ENCODE measurements at places on chromosomes 5 and 9. TPM values are rescaled to one million over a fixed set of nuclear protein-coding genes. Genes with fewer than 3 reads are reported as not detected.

DNA sequence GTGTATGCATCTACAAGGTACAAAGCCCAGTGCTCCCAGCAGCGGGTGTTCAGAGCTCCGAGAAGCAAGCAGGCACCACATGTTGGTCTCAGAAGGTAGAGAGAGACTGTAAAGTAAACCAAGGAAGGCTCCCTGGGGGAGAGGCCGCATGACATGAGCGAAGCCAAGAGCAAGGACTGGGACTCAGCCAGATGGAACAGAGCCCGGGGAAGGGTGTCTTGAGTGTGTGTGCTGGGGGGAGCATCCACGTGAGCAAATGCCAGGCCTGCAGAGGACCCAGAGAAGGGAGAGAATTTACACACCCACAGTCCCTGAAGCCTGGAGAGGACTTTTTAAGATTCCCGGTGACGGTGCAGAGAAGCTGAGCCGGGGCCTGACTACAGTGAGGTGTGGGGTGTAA lies 15.2 kb upstream of the KCNIP1 start:
- no peak for DNase-seq

- DNase-seq = no peak
Measured at GRCh38 chr5:157481265-157481664, 21.3 kb downstream of the NIPAL4 start.

- no peak for DNase-seq
Measured at GRCh38 chr9:82436475-82436874, 447.9 kb downstream of the SPATA31D1 start.

- no peak for DNase-seq
Measured at GRCh38 chr5:152092580-152092979, 167.9 kb upstream of the GLRA1 start.

DNA sequence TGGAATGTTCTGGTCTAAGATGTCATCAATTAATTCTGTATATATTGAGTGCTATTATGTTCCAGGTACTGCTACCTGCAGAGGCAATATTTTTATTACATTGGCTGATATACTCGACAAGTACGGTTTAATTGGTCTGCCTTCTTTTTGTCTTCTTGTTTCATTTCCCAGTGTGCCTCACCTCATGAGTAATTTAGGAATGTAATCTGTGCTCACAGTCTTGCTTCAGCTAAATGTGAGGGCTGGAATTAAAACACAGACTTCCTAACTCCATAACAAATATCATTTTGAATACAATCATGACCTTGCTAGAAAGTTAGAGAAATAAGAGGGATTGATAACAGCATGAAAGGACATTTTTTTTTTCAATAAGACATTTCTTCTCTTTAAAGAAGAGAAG lies 20.1 kb upstream of the SPINK5 start:
- no peak for DNase-seq

- DNase-seq = no peak
Measured at GRCh38 chr5:150527038-150527437, 19.1 kb downstream of the NDST1 start.

GRCh38 chr5:131630208-131630962 lies 4.6 kb downstream of the RAPGEF6 start:
- no peak for DNase-seq

DNA sequence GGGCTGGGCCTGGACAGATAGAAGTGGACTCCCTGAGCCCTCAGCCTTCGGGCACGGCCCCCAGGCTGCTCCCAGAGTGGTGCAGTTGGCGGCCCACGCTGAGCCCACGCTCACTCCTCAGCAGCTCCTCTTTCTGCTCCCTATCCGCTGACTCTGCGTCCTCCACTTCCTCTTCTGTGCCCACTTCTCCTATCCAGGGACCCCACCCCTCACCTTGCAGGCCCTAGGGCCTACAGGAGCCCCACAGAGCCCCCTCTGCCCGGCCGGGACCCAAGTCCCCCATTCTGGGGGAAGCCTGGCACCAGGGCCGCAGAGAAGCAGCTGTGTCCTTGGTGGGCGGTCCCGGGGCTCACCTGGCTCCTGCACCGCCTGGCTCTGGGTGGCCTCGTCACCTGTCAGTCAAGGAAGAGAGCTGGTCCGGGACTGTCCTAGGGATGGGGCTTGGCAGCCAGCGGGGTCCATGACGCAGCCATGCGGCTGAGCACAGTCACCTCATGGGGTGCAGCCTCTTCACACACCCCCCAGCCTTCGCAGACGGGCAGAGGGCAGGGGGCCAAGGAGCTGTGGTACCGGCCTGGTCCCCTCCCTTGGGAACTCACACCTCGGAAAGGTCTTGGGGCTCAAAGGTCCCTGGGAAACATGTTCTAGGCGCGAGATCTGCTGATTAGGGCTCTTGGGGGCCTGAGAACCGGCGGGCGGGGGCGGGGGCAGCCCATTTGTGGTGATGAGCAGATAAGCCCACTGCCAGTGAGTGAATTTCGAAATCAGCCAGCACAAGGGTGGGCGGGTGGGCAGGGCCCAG lies 5.4 kb upstream of the NRARP start:
- no peak for DNase-seq

DNA sequence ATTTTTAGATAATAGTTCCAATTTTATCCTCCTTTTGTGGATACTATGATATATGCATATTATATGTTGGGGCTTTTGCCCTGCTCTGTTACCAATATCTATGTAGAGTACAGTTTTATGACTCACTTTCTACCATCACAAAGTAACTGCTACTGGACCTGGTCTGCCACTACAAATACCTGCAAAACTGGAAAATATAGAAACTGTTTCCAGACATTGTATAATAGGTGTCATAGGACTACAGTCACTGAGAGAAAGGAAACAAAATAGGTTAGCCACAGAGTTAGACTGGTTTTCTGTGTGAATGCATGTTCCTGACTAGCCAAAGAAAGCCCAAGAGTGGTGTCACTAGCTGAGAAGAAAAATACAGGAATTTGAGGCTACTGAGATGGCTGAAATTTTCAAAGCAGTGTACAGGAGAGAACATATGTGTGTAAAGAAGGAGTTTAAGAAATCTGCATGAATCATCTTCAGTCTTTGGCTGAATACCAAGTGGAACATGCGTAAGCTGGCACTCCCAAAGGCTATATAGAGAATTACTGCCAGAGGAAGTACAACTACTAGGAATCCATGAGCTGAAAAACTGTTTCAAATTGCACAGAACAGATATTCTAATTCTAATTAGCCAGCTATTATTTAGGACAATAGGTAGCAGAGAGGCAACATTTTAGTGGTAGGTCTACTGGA lies 29.0 kb upstream of the FAM174A start:
- DNase-seq = no peak

DNA sequence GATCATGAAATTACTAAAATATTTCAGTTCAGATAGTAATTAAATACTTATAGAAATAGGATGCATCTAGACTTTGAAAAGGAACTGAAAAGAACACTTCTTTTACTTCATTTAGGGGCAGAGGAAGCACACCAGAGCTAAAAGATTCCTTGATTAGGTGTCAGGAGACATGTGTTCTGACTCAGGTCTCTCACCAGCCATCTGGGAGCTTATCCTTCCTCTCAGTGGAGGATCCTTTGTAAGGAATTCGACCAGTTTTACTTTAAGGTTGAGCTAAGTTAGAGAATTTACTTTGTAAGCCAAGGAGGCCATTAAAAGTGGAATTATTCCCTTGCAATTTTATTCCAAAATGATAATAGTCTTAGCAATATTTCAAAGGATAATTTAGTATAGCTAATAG lies 16.7 kb downstream of the VCAN start:
- DNase-seq = no peak

DNA sequence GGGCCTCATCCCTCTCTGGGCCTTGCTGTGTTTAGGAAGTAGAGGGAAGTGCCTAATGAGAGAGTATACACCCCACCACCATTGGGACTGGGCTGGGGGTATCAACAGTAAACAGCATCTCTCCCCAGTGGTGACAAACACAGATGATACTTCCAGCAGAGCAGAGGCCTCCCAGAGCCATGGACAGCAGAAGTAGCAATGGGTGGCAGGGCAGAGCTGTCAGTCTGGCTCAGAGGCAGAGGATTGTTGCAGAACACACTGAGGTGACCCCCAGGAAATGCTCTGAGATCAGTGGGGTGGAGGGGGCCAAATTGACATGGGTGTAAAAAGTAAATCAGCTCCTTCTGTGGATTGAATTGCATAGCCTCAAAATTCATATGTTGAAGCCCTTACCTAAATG lies 12.1 kb upstream of the P4HA2 start:
- DNase-seq = no peak

GRCh38 chr5:160285316-160285715 lies 27.0 kb downstream of the CCNJL start:
- DNase-seq = no peak

- DNase-seq = no peak
Measured at GRCh38 chr9:8895106-8895860, 1095.7 kb upstream of the DMAC1 start.

DNA sequence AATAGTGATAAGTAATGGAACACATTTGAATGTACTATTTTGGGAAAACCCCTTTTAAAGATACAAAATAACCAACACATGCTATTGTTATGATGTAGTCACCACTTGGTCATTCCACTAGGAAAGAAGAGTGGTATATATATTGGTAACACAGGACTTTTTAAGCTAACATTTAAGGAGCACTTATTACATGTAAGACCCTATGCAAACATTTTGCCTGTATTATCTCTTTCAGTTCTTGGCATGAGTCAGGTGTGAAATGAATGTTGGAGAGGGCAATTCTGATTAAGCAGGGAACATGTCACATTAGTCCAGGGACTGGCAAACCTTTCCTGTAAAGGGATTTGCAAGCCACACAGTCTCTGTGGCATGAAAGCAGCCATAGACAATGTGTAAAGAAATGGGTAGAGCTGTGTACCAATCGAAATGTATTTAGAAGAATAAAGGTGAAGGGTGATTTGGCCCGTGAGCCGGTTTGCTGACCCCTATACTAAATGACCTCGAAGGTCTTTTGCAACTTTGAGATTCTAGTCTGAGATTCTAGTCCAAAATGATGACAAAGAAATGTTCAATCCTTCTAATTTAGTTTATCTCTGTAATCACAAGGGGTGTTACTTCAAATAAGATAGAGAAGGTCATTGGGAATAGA lies 15.3 kb downstream of the ABLIM3 start:
- no peak for DNase-seq

DNA sequence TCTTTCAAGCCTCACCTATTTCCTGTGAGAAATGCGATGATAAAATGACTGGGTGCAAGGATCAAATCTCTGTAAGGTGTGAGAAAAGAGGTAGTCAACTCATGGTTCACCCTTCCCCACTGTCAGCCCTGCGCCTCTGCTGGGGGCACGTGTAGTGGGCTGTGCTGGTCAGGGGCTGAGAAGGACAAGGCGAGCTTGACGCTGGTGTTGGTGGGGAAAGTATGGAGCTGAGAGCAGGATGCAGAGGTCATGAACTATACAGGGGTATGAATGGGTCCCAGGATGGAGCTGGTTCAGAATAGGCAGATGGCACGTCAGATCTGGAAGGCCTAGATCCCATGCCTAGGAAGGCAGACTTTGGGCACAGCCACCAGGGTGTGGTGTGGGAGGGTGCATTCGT lies 20.6 kb downstream of the PITX1 start:
- no peak for DNase-seq

GRCh38 chr9:1300941-1301340 lies 250.8 kb downstream of the DMRT2 start:
- DNase-seq = no peak

DNA sequence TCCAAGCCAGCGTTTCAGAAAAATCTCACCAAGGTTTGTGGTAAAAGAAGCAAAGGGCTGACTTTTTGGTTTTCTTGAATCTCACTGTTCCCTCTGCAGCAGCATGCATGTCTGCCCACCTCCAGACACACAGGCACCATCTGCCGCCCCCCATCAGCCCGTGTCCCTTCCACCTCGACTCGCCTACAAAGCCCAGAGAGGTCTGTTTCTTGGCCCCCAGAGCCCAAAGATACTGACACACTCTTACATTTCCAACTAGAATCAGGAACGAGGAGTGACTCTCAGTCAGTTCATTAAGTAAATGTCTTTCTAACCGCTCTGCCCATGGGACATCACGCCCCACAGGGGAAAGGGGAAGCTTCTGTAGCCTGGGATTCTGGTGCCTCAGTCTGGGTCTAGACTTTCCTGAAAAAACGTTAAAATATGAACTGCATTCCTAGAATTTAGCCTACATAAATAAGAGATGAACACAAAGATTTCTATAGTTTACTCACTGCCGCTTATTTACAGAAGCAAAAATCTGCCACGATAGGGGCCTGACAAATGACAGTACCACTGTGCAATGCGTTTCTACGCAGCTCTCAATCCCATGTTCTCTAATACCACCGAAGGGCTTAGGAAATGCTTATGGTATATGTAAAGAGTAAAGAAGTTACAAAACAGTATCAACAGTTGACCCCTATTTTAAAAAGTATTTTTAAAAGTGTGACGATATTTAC lies 4.1 kb downstream of the IL4 start:
- DNase-seq = no peak

- DNase-seq = no peak
Measured at GRCh38 chr5:100965291-100965690, 62.2 kb upstream of the ST8SIA4 start.

DNA sequence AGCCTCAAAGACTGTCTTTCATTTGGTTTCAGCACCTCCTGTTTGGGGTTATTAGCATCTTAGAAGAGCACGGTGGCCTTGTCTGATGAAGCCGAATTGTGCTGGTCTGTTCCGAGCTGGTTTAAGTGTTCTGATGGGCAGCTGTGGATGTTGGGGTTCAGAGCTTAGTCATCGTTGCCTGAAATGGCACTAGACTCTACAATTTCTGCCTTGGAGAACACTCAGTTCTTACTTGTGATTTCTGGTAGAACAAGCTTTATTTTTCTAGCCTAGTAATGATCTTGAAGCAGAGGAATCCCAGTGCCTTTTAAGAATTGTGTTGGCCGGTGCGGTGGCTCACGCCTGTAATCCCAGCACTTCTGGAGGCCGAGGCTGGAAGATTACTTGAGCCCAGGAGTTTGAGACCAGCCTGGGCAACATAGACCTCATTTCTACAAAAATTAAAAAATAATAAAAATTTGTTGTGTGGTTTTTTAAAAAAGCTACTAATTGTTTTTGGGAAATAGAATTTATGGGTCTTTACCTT lies 7.8 kb downstream of the FBXW5 start:
- DNase-seq = no peak

DNA sequence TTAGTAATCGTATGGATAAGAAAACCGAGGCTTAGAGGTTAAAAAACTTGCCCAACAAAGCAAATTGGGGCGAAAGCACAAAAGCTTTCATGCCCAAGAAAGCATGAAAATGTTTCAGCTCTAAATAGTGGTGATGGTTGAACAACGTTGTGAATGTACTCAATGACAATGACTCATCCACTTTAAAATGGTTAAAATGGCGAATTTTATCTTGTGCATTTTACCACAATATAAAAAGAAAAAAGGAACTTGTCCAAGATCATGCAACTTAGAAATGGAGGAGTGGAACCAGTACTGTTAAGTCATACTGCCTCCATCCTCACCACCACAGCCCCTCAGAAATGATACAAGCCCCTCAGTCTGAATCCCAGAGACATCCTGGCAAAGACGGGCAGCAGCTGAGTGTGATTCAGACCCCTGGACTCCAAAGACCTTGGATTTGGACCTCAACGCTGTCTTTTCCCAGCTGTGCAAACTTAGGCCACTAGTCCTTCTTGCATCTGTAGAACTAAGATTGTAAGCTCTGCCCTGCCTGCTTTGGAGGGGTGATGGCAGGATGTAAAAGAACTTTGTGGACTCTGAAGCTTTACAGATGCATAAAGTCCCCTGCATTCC lies 158.4 kb downstream of the GABBR2 start:
- DNase-seq = no peak

Gene TGFBR1
- 15.3 TPM for total RNA-seq

Gene GMCL2
- total RNA-seq = not detected

Gene CATSPER3
- total RNA-seq = 0.27 TPM

Gene MTAP
- total RNA-seq = 14.0 TPM

Gene CAVIN4
- under 0.01 TPM for total RNA-seq

Gene FGD3
- 59.8 TPM for total RNA-seq

Gene WDR38
- total RNA-seq = not detected

Gene PGM5
- 14.8 TPM for total RNA-seq

Gene GPR150
- 0.54 TPM for total RNA-seq
